ENCODE measurements at places on chromosomes 16 and 17.

- no peak for DNase-seq
These were observed 11.5 kb downstream of the FLII start for GRCh38 chr17:18246880-18247612.

- DNase-seq = no peak
These were observed 7.0 kb upstream of the SLFN5 start for GRCh38 chr17:35235917-35236316.

GRCh38 chr17:70171159-70171558 is 1.8 kb downstream of the KCNJ2 start:
- DNase-seq = no peak

- DNase-seq = peak; percentile 26
These were observed 477 bp downstream of the CENPV start for GRCh38 chr17:16352667-16353316.

DNA sequence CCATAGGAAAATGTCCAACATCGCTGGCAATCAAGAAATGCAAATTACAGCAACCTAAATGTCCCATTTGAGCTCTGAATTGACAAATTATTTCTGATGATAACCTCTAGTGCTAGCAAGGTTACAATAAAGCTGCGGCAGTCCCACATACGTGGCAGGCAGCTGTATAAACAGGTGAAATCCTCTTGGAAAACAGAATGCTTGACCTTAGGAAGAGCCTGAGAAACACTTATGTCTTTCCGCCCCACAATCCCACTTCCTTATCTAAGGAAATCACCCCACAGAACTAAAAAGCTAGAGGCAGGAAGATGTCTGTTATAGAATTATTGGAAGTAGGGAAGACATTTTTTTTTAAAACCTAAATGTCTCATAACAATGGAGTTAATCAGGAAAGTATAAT is 154.3 kb downstream of the KATNIP start:
- no peak for DNase-seq

GRCh38 chr17:29587591-29587990 is 1.9 kb downstream of the GIT1 start:
- DNase-seq = no peak

- DNase-seq = no peak
These were observed 22.0 kb upstream of the TACO1 start for GRCh38 chr17:63578769-63579111.

Data from activated CD4-positive, alpha-beta T cell treated with anti-CD3 and anti-CD28 coated beads, Interleukin-2, amount 50 U/mL, for 4 hours (primary cell).